ENCODE measurements at places on chromosomes 12 and 14. TPM values are rescaled to one million over a fixed set of nuclear protein-coding genes. Genes with fewer than 3 reads are reported as not detected.

GRCh38 chr14:22422238-22422637 lies 166.8 kb downstream of the DAD1 start:
- no peak for DNase-seq
- no peaks in the 10 kb centered on the region for H3K4me1 ChIP-seq
- H3K36me3 ChIP-seq: no peaks in the 10 kb centered on the region
- H3K27ac ChIP-seq: no peak overlapping the region

- DNase-seq: no peak
Measured at GRCh38 chr14:65720171-65720570, 307.6 kb downstream of the FUT8 start.

DNA sequence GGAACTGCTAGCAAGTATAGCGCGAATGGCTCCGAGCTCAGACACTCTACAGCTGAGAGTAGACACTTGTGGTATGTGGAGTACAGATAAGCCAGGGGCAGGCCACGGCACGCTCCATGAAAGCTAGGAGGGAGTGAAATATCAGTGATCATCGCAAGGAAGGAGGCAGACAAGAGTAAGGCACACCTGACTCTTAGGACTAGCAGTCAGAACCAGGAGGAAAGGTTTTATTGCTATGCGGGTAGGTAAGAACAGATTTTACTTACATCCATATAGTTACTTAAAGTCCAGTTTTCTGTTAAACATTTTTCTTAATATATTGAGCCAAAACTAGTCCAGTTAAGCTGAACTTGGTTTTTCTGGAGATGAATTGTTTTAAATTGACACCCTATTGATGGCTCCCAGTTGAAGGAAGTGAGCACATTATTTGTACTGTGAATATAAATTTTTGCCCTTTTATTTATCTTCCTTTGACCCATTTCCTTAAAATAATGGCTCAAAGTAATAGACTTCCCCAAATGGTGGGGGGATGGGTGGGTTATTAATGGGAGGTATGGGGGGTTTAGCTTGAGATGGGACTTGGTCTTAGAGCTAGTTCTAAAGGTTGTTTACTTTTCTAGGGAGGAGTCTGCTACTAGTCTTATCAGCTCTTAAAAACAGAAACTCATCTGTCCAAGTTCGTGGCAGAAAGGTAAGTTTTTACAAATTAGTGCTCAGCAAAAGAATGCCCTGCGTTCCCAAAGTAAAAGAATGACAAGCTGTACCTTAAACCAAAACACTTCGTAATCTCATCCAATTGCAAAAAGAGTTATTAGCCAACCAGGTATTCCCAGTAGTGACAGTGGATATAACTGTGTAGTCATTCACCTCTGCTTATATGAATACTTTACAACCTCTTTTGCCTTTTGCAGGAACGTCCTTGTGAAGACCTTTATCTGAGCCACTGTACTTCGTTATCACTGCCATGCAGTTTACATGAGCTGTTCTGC lies 5.8 kb downstream of the HNRNPA1 start:
- no peak overlapping the region for H3K27ac ChIP-seq
- peaks cover 19% of the 10 kb centered on the region for H3K36me3 ChIP-seq
- peaks cover 42% of the 10 kb centered on the region for H3K4me1 ChIP-seq

DNA sequence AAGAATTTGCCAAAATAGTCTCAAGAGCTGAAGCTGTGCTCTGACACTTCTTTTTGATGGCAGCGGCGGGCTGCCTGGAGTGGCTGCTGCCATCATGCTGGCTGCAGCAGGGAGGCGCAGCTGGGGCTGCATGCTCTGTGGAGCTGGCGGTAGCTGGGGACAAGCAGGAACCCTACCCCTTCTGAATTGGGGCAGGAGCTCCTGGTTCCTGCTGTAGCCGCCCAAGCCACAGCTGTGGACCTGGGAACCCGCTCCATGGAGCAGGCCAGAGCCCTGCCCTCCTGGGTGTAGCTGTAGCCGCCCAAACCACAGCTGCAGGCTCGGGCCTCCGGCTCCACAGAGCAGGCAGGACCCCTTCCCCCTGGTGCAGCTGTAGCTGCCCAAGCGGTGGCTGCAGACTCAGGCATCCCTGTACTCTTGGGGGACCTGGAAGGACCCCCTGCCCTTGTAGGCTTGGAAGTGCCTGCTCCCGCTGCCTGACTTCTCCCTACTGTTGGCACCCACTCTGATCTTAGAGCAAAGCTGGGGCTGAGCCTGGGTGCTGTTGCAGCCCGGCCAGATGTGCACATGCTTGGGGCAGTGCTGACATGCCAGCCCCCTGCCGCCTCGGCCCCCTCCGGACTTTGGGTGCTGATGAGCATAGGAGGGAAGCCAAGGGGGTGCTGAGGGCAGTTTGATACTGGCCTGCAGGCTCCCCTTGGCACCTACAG lies 33.3 kb downstream of the APAF1 start:
- no peak overlapping the region for H3K4me3 ChIP-seq
- H3K27me3 ChIP-seq: no peaks in the 10 kb centered on the region
- H3K36me3 ChIP-seq: peaks cover 35% of the 10 kb centered on the region
- DNase-seq: no peak
- no peaks in the 10 kb centered on the region for H3K4me1 ChIP-seq

GRCh38 chr14:71204231-71204630 lies 297.0 kb downstream of the PCNX1 start:
- no peak for DNase-seq
- H3K4me3 ChIP-seq: no peak overlapping the region

GRCh38 chr14:68307790-68308168 lies 485.1 kb downstream of the ZFP36L1 start:
- peaks cover 4% of the 10 kb centered on the region for H3K4me1 ChIP-seq
- no peak overlapping the region for H3K4me3 ChIP-seq
- no peak for DNase-seq
- H3K27me3 ChIP-seq: no peaks in the 10 kb centered on the region

GRCh38 chr14:65832431-65833266 lies 420.1 kb downstream of the FUT8 start:
- H3K4me3 ChIP-seq: no peak overlapping the region
- no peak overlapping the region for H3K27ac ChIP-seq
- H3K4me1 ChIP-seq: no peaks in the 10 kb centered on the region

DNA sequence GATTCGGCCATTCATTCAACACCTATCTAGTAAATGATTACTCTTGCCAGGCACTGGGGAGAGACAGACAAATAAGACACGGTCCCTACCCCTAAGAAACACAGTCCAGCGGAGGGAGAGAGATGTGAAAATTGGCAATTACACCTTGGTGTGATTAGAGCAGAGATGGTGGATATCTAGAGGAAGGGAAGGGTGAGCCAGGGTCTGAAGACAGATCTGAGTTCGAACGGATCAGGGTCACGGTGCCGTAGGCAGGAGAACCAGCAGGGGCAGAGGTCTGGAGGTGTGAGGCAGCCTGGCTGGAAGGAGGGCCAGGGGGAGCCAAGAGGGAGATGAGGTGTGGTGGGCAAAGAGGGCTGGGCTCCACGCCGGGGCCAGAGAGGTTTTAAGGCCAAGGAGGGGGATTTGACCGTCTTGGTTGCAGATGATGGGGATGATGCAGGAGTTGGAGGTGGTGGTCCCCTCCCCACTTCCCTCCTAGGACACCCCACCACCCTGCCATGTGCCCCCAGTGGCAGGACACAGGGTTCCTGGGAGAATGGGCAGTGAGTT lies 27.1 kb downstream of the FAM222A start:
- peaks cover 49% of the 10 kb centered on the region for H3K4me1 ChIP-seq
- H3K27ac ChIP-seq: no peak overlapping the region
- no peaks in the 10 kb centered on the region for H3K36me3 ChIP-seq
- H3K27me3 ChIP-seq: no peaks in the 10 kb centered on the region
- H3K4me3 ChIP-seq: no peak overlapping the region

- no peak for DNase-seq
- no peaks in the 10 kb centered on the region for H3K27me3 ChIP-seq
- no peaks in the 10 kb centered on the region for H3K36me3 ChIP-seq
- no peaks in the 10 kb centered on the region for H3K4me1 ChIP-seq
Measured at GRCh38 chr14:52051871-52052270, 17.0 kb downstream of the NID2 start.

Gene ACRBP
- 0.80 TPM for polyA plus RNA-seq

Gene B3GNT4
- polyA plus RNA-seq: 0.14 TPM

Gene AQP5
- polyA plus RNA-seq: not detected

Gene LRP1-AS
- not detected for polyA plus RNA-seq

Gene CLEC14A
- polyA plus RNA-seq: 7.0 TPM

Gene DNAJC22
- 22.4 TPM for polyA plus RNA-seq

Gene KRT2
- not detected for polyA plus RNA-seq

Measured in liver (tissue), 10 donors.